Stimulated activated CD4-positive, alpha-beta T cell treated with anti-CD3 and anti-CD28 coated beads, Interleukin-2, amount 100 ng/mL, for 48 hours (primary cell): ENCODE measurements at places on chromosomes 11 and 22.

- DNase-seq: no peak
These were observed 816 bp upstream of the PHRF1 start for GRCh38 chr11:575313-575995.

- DNase-seq: no peak
These were observed 47.9 kb downstream of the KCNQ1OT1 start for GRCh38 chr11:2651826-2652271.

DNA sequence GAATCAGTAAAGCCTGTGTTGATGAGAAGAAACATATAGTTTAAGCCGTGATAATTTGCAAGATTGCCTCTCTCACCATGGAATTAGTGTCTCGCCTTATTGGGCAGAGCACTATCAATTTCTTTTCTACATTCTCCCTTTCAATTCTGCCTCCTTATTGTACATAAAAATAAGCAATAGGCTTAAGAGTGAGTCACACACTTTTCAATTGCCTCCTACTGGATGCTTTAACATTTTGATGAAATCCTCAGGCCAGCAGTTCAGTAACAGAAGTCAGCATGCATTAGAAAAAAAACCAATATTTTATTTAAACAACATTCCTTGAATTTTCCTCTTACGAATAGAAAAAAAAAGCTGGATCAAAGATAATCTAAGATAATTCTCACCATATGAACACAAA lies 33.8 kb upstream of the VWA5A start:
- DNase-seq: no peak

DNA sequence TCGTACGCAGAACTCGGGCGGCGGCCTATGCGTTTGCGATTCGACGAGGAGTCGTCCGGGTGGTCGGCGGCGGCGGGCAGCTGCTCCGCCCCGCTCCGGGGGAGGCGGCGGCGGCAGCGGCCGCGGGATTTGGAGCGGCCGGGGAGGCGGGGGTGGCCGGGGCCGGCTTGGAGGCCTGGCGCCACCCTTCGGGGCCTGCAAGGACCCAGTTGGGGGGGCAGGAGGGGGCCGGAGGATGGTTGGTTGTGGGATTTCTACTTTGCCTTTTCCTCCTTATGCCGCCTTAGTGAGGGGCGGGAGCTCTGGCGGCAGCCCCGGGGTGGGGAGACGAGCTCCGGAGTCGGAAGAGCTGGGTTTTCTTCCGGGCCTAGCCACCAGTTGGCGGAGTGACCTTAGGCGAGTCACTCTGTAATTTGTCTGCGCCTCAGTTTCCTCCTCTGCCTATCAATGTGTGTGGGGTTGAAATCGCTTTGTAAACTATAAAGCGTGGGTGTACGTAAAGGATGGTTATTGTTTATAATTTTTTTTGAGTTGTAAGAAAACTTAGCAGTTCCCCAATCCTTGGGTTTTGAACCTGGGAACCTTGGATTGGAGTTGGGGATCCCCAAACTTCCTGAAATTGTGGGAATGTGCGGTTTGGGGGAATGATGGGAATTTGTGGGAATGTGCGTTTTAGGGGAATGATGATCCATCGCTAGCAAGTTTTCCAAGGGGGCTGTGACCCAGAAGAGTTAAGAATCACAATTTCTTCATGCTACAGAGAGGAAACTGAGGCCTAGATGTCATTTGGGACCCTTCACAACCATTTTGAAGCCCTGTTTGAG lies 679 bp downstream of the TUG1 start:
- DNase-seq: peak; percentile 32

- DNase-seq: no peak
These were observed 8.0 kb downstream of the CDPF1 start for GRCh38 chr22:46242076-46242475.

- no peak for DNase-seq
These were observed at the start of gene ABCG4 for GRCh38 chr11:119149018-119149785. Gene ABCG4 (plus strand): TSS chr11:119149052. CDS start chr11:119149966, 914 bp downstream.

DNA sequence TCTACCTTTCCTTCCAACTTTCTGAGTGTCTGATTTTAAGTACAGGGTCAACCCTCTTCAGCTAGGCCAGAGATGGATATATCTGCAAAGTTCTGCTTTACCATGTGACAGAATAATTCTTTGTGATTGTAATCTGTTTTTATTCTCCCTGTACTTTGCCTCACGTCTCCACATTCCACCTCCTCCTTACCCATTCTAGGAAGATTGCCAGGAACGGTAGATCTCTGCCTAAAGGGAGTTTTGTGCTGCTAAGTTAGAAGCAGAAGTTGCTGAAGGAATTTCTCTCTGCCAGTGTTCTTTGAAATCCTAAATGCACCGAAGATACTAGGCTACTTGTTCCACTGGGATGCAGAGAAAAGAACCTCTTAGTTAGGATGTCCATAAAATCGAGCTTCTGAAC lies 20.7 kb upstream of the FAM181B start:
- no peak for DNase-seq

- DNase-seq: no peak
These were observed 90.3 kb upstream of the MTMR2 start for GRCh38 chr11:96014217-96014616.

DNA sequence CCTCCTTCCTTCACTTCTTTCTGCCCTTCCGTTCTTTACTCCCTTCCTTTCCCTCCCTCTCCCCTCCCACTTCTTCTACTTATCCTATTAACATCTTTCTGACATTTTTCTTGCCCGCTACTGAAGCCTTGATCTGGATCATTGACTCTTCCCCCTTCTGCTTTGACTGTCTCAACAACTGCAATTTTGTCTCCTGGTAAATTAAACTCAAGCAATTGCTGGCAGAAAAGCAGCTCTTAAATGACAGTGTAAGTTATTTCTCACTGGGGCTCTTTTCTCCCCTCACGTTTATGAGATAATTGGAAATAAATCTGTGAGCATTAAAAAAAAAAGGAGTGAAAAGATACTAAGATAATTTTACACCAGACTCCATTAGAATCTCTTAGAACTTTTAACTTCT lies 120.0 kb downstream of the SLC17A6 start:
- no peak for DNase-seq

DNA sequence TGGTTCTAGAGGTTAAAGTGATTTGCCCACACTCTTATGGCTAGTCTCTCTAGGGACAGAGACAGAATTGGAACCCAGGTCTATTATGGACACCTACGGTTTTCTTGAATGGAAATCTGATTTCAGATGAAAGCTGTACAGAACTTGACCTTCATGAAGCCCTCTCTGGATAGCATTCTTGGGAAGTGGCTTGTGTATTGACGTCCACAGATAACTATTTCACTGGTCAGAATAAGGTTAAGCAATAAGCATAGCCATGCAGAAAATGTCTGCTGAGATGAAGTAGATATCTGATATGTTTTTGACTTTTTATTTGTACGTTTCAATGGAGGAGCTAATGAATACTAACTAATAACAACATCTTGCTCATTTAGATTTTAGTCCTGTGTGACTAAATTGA lies 1.1 kb downstream of the TLCD5 start:
- no peak for DNase-seq

DNA sequence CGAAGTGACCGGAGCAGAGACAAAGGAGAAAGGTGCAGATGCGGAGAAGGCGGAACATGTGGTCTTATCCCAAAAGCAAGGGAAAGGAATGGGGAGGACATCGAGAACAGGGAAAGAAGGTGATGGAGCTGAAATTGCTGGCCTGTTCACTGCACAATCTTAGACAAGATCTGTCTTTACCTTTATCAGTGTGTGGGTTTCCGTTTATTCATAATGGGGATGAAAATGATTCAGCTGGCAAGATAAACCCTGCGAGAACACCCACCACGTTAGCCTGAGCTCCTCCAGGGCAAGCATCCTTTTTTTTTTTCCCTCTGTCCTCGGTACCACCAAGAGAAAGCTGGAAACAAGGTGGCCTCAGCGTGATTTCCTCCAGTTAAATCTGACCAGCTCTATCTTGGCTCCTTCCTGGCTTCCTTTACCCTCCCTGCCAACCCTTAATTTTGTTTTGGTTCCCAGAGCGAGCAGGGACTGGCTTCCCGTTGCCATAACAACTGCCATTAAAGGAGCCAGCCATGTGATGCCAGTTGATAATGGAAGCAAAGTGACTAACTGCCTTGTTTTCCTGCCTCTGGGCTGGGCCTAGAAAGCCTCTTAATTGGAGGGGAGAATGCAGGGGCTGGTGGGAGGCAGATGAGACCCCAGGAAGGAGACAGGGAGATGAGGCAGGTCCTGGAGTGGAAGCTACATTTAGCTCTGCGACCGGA lies 4.2 kb downstream of the SGSM1 start:
- DNase-seq: no peak

GRCh38 chr22:20957102-20957682 lies 9.9 kb upstream of the AIFM3 start:
- DNase-seq: no peak

GRCh38 chr11:68783216-68783821 lies 32.0 kb upstream of the TESMIN start:
- no peak for DNase-seq

DNA sequence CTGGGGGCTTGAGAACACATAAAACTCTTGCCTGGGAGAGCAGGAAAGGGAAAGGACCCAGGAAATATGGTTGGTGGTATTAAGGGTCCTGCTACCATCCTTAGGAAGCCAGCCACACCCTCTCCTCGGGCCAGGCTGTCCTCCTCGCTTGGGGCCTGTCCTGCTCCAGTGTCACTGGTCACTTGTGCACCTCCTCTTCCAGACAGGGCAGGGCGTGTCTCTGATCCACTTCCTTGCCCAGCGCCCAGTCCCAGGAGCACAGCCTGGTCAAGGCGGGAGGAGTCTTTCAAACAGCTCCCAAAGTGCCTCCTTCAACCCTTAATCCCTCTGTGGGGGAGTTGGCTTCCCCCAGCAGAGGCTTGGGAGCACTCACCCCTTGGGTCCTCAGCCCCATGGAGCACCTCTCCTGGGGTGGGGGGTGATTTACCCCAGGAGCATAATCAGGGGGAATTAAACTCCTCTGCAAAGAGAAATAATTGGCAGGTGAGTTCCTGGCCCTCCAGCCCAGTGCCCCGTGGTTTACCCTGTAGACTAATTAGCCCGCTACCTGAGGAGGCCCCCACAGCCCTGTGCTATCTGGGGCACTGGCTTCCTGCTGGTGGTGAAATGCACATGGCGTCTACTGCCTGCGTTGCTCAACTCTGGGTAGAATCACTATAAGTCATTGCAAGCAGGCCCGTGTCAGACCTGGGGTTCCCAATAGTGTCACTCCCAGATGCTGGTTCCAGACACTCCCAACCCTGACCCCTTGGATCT lies 8.0 kb downstream of the TMPRSS6 start:
- DNase-seq: no peak

DNA sequence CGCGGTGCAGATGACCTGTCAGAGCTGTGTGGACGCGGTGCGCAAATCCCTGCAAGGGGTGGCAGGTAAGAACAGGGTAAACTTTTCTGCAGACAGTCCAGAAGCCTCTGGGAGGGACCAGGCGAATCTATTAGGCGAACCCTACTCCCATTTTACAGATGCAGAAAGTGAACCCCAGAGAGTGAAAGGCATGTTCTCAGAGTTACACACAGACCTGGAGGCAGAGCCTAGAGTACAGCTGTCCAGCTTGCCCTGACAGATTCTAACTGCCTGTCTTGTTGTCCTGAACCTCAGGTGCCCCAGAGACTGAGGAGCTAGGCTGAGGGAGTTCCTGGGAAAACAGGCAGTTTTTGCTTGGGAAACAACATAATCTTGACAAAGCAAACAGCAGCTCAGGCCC lies 665 bp downstream of the CCS start:
- no peak for DNase-seq

DNA sequence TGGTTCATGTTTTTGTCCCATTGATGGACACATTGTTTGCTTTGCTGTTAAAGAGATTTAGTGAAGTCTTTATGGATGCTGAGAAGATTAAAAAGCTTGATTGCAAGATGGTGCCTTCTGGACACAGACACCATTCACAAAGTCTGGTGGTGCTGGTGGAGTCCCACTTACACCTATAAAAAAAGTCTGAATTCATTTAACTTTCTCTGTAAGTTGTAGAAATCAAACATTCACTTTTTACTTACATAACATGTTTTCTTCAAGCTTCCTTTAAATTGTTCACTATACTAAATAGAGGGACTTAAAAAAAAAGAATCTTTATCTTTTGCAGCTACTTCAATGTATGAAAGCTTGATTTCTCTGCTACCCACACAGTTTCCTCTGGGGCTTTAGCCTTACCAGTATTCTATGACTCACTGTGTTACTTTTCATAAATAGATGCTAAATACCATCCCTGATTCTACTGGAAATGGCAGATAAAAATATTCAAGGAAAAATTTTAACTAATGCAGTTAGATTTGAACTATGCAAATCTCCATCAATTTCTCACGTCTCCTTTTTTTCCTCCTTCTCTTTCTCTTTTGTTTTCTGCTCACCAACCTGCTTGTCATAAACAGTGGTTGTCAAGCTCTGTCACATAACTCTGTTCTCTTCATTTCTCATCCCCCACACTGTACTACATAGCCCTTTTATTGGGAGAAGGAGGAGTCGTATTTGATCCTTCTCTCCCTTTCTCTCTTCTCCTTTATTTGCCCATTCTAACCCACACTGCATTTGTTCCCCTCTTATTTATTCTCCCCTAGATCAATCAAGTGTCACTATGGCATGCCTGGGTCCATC lies 89.7 kb downstream of the FAM76B start:
- no peak for DNase-seq

- DNase-seq: no peak
These were observed 1.0 kb downstream of the PCNX3 start for GRCh38 chr11:65616575-65617001.

DNA sequence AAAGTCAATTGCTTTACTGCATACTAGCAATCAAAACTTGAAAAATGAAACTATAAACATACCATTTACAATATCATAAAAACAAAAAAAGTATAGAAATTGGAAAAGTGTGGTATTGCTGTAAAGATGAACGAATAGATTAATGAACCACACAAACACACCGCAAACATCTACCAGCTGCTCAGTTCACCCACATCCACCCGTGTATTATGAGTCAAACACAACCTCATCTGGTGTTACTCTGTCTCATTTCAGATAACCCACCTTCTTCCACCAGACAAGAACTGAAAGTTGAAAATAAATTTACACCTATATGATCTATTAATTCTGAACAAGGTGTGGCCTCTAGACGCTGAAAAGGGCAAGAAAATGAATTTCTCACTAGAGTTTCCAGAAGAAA lies 53.3 kb downstream of the BLID start:
- no peak for DNase-seq
